ENCODE measurements at places on chromosomes 4 and X. TPM values are rescaled to one million over a fixed set of nuclear protein-coding genes. Genes with fewer than 3 reads are reported as not detected.
A peak's percentile ranks its signal among the peaks of the same experiment; 100 is the strongest.

GRCh38 chrX:2500091-2500802, 529 bp downstream of the DHRSX start:
- peak overlapping the region; percentile 92 for H3K27ac ChIP-seq
- peaks cover 43% of the 10 kb centered on the region for H3K4me1 ChIP-seq
- H3K4me3 ChIP-seq, result peak overlapping the region; percentile 64
- DNase-seq, result no peak
- H3K27me3 ChIP-seq, result no peaks in the 10 kb centered on the region
- no peaks in the 10 kb centered on the region for H3K36me3 ChIP-seq

DNA sequence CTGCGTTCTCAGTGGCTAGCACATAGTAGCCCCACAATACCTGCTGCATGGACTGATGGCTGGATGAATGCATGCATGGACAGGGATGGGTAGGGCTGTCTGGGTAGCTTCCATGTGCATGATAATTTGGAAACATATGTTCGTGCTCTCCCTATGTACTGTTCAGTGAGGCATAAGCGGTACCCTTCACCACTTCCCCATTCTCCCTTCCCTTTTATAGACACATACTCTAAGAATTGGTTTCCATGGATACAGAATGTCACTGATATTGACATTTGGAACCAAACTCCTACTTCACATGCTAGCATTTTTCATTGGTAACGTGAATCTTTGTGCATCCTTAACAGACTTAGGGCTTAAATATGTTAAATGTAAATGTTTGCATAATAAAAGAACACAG, 20.4 kb downstream of the USP46 start:
- H3K27me3 ChIP-seq, result no peaks in the 10 kb centered on the region
- H3K36me3 ChIP-seq, result no peaks in the 10 kb centered on the region
- no peak for DNase-seq
- H3K4me3 ChIP-seq, result no peak overlapping the region
- H3K27ac ChIP-seq, result no peak overlapping the region

TREX2 gene
- total RNA-seq, result 5.1 TPM

DNA sequence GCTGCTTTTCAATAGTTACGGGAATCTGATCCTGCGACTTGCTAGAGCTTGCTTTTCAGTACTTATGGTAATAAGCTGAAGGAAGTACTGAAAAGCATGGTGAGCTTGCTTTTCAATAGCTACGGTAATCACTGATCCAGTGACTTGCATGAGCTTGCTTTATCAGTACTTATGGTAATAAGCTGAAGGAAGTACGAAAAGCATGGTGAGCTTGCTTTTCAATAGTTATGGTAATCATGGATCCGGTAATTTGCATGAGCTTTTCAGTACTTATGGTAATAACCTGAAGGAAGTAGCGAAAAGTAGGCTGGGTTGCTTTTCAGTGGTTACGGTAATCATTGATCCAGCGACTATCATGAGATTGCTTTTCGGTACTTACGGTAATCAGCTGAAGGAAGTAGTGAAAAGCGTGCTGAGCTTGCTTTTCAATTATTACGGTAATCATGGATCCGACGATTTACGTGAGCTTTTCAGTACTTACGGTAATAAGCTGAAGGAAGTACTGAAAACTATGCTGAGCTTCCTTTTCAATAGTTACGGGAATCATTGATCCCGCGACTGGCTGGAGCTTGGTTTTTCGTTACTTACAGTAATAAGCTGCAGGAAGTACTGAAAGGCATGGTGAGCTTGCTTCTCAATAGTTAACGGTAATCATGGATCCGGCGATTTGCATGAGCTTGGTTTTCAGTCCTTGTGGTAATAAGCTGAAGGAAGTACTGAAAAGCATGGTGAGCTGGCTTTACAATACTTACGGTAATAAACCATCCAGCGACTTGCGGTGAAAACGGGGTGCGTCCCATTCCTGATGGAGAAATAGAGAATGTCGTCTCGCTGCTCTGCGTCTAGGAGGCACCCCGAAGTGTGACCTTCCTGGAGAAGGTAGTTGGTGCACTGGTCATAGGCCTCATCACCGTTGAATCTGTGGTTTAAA, 6.5 kb downstream of the CRLF2 start:
- peak overlapping the region; percentile 41 for H3K4me3 ChIP-seq
- no peaks in the 10 kb centered on the region for H3K27me3 ChIP-seq
- no peaks in the 10 kb centered on the region for H3K36me3 ChIP-seq
- H3K27ac ChIP-seq, result no peak overlapping the region
- no peak for DNase-seq

APLN gene
- total RNA-seq, result 0.09 TPM

PAK3 gene
- total RNA-seq, result 0.19 TPM

All from esophagus squamous epithelium (tissue), 5 donors.